ENCODE measurements at places on chromosomes 6 and 20.

DNA sequence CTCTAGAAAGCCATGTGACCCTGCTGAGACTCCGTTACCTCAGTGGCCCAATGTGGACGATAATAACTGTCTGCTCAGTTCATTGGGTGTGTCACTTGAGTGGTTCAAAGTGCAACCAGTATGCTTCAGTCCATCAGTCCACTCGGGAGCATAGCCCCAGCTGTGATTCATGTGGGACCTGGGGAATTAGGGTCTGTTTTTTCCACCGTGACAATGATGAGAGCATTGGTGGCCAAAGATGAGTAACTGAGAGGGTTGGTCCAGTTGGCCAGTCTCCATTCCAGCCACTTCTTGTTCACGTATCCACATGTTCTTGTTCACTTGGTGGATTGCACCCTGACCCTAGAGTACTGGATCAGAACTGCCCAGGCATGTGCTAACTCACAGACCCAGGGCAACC, 403.6 kb downstream of the CD83 start:
- no peak for DNase-seq

GRCh38 chr20:24097506-24098245, 109.1 kb upstream of the GGTLC1 start:
- DNase-seq: no peak

DNA sequence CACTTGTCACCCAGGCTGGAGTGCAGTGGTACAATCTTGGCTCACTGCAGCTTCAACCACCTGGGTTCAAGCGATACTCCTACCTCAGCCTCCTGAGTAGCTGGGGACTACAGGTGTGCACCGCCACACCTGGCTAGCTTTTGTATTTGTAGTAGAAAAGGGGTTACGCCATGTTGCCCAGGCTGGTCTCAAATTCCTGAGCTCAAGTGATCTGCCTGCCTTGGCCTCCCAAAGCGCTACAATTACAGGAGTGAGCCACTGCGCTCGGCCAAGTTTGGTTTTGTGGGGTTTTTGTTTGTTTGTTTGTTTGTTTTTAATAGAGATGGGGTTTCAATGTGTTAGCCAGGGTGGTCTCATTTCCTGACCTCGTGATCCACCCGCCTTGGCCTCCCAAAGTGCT, 12.3 kb downstream of the LOC128125822 start:
- DNase-seq: no peak

- DNase-seq: no peak
These were observed 196.3 kb downstream of the CDH4 start for GRCh38 chr20:61448386-61448785.

GRCh38 chr20:41063442-41063841, 34.8 kb downstream of the TOP1 start:
- DNase-seq: peak; percentile 54

DNA sequence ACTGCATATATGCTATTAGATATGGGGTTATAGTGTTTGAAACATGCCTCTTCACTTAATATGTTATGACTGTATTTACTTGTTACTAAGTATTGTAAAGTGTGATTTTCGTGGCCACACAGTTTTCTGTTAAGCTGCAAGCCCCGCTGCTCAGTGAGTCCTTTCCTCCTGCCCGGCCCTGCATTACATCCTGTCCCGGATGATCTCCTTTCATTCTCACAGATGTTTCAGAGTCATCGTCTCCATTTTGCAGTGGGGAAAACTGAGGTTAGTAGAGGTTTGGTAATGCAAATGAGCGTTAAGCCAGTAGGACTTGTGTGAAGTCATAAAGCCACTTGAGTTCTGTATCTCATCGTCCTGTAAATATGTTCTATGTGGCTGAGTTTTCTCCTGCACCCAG, 155.5 kb downstream of the CFAP61 start:
- no peak for DNase-seq

DNA sequence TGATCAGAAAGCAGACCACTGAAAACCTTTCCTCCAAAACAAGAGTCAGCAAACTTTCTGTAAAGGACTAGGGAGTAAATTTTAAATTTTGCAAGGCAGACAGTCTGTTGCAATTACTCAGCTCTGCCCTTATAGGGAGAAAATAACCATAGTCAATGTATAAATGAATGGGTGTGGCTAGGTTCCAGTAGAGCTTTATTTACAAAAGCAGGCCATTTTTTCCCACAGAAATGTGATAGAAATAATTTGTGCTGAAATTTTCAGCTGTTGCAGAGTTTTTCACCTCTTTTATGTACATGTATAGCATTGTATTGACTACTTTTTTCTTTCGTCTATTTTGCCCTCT, 7.7 kb downstream of the AMD1 start:
- DNase-seq: no peak

DNA sequence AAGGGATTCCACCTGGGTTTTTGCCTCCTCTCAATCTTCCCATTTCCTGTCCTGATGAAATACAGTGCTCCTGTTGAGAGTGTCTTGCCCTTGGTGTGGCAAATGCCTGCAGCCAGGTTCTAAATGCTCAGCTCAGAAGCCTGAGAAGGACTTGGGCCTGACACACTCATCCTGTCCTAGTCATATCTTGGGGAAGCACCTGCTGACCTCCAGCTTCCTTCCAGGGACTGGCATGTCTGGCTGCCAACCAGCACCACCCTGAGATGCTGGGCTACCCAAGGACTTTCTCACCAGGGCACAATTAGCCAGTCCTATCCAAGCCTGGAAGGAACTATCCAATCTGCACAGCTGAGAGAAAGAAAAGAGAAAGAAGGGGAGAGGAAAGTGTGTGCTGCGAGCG, 43.4 kb downstream of the LRFN2 start:
- no peak for DNase-seq

- DNase-seq: no peak
These were observed 47.6 kb upstream of the SMIM8 start for GRCh38 chr6:87274660-87275274.

DNA sequence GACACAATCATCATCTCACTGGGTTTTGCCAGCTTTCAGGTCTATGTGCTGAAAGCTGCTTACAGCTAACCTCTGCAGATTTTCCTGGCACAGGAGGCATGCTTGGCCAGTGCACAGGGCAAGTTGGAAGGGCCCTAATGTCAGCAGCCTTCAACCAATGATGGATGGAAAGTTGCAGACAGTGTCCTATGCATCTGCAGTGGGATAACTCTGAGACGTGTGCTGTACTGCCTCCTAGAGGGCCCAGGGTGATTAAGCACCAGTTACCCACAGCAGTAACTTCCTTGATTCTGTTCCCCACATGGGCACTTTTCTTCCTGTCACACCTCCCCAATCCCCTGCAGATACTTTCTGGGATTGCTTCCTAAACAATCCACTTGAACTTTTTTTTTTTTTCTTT, 38.6 kb downstream of the OVOL2 start:
- peak; percentile 58 for DNase-seq

DNA sequence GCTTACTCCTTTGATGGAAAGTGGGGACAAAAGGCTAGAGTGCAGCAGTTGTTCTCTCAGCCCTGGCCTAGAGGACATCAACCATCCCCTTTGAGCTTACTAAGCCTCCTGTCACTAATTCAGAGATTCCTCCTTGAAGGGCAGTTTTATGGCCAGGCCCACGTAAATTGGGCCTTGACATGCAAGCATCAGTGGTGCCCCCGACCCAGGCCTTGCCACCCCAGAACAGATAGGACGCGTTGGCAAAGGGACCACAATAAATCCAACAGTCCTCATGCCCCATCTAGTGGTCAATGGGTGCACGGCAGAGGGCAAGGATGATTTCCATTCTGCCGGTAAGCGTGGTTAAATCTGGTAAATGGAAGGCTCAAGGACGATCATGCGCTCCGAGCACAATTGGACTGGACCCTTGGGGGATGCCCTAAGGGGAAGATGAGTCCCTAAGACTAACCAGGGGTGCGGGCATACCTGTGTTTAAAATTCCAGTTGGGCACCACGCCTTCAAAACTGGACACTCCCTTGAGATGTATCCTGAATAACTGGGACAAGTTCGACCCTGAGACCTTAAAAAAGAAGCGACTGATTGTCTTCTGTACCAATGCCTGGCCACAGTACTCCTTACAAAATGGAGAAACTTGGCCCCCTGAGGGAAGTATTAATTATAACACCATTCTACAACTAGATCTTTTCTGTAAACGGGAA, 32.6 kb downstream of the CEP85L start:
- DNase-seq: peak; percentile 68

DNA sequence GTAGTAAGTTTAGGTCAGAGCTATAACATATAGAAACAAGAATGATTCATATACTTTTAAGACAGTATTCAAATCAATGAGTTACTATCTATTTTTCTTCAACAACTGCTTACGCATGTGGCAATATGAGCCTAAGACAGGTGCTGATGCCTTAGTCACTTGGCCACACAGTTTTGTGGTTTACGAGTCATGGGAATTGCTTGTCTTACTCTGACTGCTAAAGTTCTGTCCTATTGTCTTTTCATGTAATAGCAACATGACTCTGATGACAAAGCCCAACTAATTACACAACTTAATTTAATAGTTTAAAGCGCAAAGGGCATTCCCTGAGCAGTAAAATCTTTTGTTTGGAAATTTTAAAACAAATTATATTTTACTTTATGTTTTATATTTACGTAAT, 159.3 kb upstream of the CENPW start:
- peak; percentile 40 for DNase-seq

Data from hematopoietic multipotent progenitor cell treated with erythropoietin and hydrocortisone succinate and interleukin-3 and kit ligand, for 8 days (in vitro differentiated cells).